ENCODE measurements at places on chromosomes 16 and 17.

- DNase-seq = peak; percentile 92
Measured at GRCh38 chr16:73020409-73020884, 27.5 kb downstream of the ZFHX3 start.

DNA sequence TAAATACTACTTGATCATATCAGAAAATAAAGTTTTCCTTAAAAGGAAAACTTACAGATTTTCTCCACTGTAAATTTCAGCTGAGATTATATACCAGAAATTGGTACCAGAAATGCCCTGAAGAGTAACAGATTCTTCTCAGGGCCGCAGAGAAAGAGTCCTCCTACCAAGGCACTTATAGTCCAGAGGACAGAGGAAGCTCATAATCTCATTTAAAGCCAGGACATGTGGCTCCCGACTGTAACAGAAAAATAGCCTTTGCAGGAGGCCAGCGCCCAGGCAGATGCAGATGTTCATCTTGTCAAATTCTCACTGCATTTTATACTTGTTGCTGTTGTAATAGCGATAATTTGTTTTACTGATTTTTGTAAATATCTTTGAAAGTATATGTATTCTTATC is 43.7 kb downstream of the TNRC6C start:
- no peak for DNase-seq

- DNase-seq = no peak
Measured at GRCh38 chr17:10394201-10394887, 21.5 kb upstream of the MYH13 start.

- peak; percentile 34 for DNase-seq
Measured at GRCh38 chr17:43927060-43927864, 15.0 kb downstream of the PPY start.

GRCh38 chr17:51652529-51652928 is 392.2 kb downstream of the UTP18 start:
- no peak for DNase-seq

- DNase-seq = no peak
Measured at GRCh38 chr16:87736008-87736382, 29.8 kb downstream of the KLHDC4 start.

GRCh38 chr17:17019891-17020456 is 22.3 kb upstream of the MPRIP start:
- peak; percentile 84 for DNase-seq

- peak; percentile 1 for DNase-seq
Measured at GRCh38 chr17:41153856-41154255, 4.2 kb upstream of the KRTAP4-5 start.

GRCh38 chr17:29255926-29256522 is 9.4 kb downstream of the CRYBA1 start:
- no peak for DNase-seq

- DNase-seq = no peak
Measured at GRCh38 chr17:30218799-30219198, 16.7 kb downstream of the SLC6A4 start.

DNA sequence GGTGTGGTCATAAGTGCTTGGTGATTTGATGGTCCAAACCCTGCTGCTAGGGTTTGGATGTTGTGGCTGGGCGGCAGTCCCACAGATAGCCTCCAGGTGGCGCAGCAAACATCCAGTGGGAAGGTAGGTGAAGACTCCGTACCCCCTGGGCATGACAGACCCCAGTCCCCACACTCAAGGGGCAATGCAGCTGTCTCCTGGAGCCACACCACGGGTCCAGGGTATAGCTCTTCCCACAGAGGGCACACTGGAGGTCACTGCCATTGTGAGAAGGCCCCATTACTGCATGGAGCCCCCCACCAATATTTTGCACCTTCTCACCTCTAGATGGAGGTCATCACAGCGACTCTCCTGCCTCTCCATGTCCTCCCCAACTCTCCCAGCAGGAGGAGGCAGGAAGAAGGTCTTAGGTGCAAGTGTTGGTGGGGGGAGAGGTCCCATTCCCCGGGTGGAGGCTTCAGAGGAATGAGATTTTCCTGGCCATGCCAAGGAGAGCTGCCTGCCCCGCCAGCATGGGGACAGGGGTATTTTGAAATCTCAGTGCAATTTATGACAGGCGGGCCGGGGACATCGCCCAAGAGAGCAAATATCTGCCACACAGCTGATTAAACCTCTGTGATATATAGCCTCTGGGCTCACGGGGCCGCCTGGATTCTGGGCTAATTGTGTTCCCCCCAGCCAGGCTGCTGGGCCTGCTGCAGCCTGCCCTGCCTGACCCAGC is 17.1 kb upstream of the C17orf113 start:
- DNase-seq = peak; percentile 58

- no peak for DNase-seq
Measured at GRCh38 chr16:67965668-67966548, 2.5 kb downstream of the SLC12A4 start.

DNA sequence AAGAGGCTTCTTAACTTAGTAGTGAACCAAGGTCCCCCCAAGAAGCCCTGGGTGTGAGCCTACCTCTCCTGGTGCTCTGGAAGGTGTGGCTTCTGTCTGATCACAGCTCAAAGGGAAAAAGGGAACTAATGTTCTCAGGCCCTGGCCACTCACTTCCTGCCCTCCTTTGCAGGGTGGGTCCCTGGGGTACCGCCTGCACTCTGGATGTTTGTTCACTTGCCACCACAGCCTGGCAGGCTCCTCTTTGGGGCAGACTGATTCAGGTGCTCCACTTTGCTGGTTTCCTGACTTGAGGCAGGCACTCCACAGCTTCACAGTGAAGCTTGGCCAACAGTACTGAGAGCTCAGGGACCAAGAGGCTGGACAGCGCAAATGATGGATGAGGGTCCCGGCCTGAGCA is 5.9 kb upstream of the MYO15A start:
- no peak for DNase-seq

DNA sequence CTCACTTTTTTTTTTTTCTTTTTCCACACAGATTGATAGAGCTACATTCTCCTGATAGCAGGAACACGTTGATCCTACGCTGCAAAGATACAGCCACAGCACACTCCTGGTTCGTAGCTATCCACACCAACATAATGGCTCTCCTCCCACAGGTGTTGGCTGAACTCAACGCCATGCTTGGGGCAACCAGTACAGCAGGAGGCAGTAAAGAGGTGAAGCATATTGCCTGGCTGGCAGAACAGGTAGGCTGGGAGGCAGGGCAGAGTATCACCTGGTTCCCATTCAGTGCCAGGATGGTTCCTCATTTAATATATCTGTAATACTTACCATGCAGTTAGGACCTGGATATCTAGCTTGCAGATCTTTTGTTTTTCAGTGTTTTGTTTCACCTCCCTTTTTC is 51.1 kb upstream of the VPS4A start:
- no peak for DNase-seq

GRCh38 chr16:23999663-24000062 is 163.9 kb downstream of the PRKCB start:
- DNase-seq = no peak

DNA sequence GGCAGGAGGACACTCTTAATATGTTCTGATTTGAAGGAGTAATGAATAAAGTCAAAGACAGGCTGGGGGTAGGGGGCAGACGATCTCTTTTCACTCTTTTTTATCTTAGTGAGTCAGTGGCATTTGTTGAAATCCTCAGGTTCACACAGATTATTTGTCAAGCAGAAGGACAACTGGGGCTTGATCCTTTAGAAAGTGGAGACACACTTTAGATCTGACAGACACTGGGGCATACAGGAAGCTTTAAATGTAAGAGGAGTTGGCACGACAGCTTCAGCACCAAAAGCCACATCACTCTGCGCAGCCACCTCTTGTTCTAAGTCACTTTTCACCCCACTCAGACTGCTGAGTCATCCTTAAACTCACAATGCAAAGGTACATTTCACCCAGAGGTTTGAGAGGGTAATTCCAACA is 121.5 kb downstream of the STXBP4 start:
- DNase-seq = peak; percentile 70

DNA sequence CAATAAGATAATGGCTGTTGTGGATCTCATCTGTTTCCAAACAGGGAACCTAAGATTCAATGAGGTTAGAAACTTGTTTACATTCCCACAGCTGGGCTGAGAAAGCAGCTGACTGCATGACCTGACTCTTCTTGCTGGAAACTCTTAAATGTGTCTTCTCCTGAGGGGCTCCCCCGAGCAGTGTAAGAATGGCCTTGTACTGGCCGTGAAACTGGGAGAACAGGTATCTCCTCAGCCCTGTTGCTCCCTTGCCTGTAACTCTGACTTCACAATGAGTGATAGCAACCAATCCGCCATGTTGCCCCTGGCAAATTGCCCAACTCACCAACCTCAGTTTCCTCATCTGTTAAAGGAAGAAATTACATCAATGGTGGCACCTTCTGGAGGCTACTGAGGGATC is 59.1 kb upstream of the CCL2 start:
- no peak for DNase-seq

GRCh38 chr16:4202615-4203345 is 39.1 kb downstream of the SRL start:
- no peak for DNase-seq

GRCh38 chr17:57924677-57925076 is 30.5 kb downstream of the CUEDC1 start:
- peak; percentile 85 for DNase-seq

DNA sequence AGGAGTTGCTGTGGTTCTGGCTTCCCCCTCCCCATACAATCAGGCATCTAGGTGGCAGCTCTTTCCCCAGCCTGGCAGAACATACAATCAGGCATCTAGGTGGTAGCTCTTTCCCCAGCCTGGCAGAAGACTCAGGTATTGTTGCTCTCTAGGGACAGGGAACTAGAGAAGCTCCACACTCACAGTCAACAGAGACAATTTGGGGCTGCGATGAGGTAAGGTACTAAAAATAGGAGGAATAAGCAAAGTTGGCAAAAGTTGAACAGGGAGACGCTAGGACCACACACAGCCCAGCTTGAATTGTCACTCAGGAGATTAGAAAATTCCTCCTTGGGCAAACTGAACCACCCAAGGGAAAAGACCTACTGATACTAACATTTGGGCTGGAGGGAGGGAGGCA is 315.5 kb upstream of the CDH5 start:
- DNase-seq = no peak

GRCh38 chr16:66585481-66586239 is 6.4 kb downstream of the CMTM2 start:
- DNase-seq = no peak

Data from thyroid gland (tissue), 4 donors.